ENCODE measurements at places on chromosomes 7 and 10.
A peak's percentile ranks its signal among the peaks of the same experiment; 100 is the strongest.

GRCh38 chr7:117916309-117916708 lies 43.1 kb upstream of the CTTNBP2 start:
- DNase-seq, result no peak

DNA sequence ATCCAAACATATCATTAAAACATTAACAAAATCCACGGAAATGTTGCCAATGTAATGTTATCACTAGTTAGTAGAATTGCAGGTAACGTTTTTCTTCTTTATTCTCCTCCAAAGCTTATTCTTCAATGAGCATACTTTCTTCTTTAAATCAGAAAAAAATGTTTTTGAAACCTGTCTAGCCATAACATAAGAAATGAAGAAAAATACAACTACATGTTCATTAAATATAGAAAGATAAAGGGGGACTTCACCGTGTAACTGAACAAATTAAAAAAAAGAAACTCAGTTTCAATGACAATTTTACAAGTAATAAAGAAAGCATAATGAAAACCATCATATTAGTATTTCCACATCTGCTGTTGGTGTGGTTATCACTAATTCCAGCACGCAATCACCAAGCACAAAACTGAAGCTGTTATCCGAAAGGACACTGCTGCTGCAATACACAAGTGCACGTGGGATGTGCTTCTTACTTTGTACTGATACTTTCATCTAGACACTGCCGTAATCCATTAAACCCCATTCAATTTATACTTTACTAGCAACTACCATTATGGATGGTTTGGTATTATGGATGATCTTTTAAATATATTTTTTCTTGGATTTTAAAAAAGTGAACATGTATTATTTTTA lies 9.6 kb downstream of the ESYT2 start:
- no peak for DNase-seq

GRCh38 chr7:31067491-31067890 lies 15.4 kb downstream of the ADCYAP1R1 start:
- DNase-seq, result no peak

DNA sequence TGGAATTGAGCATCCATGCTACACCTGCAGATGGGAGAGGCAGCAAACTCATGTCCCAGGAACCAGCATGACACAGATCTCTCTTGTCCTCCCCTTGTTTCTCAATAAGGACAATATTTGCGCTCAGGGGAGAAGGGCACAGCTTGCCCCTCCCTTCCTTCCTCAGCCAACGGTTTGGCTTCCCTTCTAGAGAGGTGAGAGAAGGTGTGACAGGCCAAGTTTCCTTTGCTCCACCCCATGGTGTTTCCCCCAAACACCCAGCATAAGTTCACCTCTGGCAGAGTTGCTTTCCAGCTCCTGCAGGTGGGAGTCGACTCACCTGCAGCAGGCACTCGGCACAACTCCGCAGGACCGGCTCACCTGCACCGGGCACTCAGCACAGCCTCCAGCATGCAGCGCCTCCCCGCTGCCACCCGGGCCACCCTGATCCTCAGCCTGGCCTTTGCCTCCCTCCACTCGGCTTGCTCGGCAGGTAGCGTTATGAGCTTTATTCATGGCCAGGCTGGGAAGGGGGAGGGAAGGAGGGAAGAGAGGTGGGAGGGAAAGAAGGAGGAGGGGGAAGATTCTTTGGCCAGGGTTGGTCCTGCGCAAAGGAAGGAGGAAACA lies at the start of the genes ATP6V0A4 and TMEM213:
Gene ATP6V0A4, minus strand, starts transcription at position 482 of the 606 bp plus-strand sequence. CDS start 26,949 bp downstream, outside the sequence.
Gene TMEM213, plus strand, starts transcription at position 280 of the 606 bp plus-strand sequence. Its CDS starts 111 bp downstream, at position 391.
- DNase-seq, result no peak

DNA sequence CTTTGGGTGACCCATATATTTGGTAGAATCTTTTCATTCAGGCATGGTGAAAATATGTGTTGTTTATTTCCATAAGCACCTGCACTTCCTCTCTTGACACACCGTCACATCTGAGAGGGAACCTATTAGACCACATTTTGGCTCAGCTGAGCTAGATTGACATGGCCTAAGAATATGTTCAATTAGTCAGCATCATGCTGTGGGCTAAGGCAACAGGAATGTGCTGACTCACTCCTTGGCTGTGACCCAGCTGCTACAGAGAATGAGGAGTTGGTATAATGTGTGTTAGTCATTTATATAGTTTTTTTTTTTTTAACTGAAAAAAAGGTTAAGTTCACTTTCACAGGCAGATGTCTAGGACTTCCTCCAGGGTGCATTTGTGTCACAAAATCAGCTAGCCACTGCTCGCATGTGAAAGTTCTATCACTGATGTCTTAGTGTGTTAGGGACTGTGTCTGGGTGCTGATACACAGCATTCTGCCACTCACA lies 180.6 kb downstream of the SEMA3E start:
- DNase-seq, result no peak

GRCh38 chr7:36639826-36640225 lies 84.5 kb downstream of the AOAH start:
- DNase-seq, result peak; percentile 10

GRCh38 chr10:22271786-22272185 lies 44.4 kb upstream of the COMMD3 start:
- DNase-seq, result no peak

- no peak for DNase-seq
Measured at GRCh38 chr7:91265693-91266066, 1.4 kb downstream of the FZD1 start.

GRCh38 chr10:87860816-87861403 lies 2.4 kb downstream of the KLLN start:
- DNase-seq, result no peak

GRCh38 chr7:124155432-124156022 lies 122.7 kb upstream of the TMEM229A start:
- no peak for DNase-seq

GRCh38 chr10:73625004-73625883 lies 16.0 kb downstream of the MYOZ1 start:
- no peak for DNase-seq

DNA sequence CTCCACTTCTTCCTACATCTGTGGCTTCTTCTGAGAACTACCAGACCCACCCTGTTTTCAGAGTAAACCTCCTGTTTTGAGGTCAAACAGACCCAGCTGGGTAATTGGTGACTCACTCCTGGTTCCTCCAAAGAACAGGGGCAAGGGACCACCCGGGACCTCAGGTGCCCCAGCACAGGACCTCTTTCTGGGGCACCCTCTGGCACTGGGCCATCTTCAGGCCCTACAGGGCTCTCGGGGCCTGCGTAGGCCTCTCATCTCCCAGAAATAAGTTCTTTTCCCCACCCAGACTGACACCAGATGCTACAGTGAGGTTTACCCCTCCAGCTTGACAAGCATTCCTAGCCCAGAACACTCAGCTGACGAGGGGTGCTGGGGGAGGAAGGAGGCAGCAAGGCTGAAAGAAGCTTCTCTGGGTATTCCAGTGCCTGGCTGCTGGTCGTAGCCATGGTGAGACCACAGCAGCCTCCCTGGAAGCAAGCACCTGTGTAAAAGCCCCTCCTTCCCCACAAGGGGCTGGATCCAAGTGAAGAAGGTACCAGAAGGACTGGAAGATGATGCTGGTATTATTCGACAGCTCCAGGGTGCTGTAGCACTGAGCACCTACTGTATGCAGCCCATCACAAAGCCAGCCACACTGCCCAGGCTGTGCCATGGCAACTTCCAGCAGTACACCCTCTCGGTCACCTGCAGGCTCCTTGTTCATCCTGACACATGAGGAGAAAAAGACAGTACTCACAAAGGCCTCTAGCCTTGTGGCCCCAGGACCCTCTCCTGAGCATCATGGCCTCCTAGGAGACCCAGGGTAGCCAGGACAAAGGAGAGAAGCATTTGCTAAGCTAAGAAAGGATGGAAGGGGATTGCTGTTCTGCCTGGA lies 47.4 kb downstream of the ALOX5 start:
- no peak for DNase-seq

- no peak for DNase-seq
Measured at GRCh38 chr7:122532406-122533269, 166.3 kb downstream of the RNF133 start.

DNA sequence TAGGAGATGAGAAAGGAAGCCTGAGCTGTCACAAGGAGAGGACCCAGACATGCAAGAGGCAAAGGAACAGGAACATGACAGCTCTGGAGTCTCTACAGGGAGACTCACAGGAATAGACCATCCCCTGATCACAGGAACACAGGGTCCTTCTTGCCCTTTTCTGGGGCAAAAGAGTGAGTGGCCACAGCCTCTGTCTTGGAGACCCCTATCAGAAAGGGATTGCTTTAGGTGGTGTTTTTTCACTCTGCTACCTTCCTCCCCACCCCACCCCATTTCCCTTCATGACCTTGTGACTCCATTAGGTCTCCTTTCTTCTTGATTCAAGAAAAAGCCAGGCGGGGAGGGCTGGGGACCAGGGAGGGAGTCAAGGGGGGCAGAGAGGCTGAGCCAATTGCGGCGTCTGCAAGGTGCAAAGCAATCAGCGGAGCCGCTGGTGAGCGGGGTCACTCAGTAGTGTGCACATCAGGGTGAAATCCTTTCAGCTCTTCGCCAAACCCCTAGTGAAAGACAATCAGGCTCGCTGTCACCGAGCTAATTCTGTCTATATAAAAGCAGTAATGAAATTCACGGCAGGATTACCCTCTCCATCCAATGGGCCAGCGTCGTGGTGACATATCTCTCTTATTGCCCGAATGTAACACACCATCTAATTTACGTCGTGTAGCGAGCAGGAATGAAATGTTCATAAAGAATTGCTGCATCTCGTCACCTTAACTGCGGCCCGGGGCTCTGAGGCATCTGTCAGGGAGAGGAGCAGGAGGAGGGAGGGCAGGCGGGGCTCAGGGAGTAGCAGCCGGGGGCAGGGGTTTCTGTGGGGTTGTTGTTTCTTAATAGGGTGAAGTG lies 31.5 kb upstream of the BTRC start:
- no peak for DNase-seq

- no peak for DNase-seq
Measured at GRCh38 chr10:30589441-30589840, 40.1 kb downstream of the LYZL2 start.

- DNase-seq, result no peak
Measured at GRCh38 chr10:117268258-117268657, 27.3 kb downstream of the SLC18A2 start.

DNA sequence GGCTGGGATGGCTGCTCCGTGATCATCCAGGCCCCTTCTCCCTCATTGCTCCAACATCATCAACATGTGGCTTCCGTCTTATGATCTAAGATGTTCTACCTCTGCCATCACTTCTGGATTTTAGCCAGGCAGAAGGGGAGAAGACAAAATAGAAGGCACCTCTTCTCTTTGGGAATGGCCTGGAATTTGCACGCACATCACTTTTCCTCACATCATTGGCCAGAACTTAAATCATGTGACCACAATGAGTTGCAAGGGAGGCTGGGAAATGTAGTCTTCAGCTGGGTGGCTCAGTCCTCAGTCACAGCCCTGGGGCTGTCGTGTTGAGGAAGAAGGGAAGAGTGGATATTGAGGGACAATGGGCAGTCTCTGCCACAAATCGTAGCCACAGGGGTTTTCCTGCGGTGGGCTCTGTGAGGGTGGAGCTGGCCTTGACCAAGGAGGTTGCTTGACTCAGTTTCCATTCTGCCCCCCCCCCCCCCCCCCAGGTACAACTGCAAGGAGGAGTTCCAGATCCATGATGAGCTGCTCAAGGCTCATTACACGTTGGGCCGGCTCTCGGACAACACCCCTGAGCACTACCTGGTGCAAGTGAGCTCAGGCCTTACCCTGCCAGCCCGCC lies 50.3 kb downstream of the PALD1 start:
- no peak for DNase-seq
